ENCODE measurements at places on chromosomes 12 and 14.

DNA sequence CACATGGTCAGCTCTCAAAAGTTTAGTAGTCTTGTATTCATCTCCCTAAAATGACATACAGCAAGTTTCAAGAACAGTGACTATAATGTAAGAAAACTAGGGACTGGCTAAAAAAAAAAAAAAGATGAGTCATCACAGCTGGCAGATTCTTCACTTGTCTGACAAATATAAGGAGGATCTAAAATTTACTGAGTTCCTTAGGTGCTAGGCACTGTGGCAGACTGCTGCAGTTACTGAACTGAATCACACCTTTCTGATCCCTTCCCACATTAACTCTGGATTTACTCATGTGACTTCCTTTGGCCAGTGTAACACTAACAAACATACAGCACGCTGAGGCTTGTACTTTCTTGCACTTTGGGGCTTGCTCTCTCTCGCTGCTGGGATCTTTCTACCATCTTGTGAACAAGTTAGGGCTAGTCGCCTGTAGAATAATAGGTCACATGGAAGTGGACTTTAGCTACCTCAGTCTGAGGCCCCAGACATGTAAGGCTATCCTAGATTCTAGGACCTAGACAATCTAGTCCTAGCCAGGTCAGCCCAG, 32.1 kb downstream of the BAZ1A start:
- no peak for DNase-seq

DNA sequence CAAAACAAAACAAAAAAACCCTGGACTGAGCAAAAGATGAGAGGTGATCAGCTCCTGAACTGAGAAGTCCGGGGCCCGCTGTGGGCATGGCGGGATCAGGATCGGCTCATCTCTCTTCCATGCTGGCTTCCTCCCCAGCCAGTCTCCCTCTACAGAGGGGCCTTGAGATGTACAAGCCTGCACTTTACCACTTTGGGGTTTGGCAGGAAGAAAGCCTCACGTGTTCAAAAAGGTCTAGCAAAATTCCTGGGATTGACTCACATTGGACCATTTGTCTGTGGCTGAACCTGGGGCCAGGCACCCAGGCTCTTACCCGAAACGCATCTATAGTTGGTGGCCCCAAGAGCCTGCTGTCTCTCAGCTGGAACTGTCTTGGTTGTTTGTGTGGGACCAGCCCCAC, 89.0 kb downstream of the SLC24A4 start:
- DNase-seq: no peak

- no peak for DNase-seq
These were observed 173.0 kb downstream of the STXBP6 start for GRCh38 chr14:24876996-24877395.

- no peak for DNase-seq
These were observed 4.2 kb downstream of the SDS start for GRCh38 chr12:113399490-113399889.

DNA sequence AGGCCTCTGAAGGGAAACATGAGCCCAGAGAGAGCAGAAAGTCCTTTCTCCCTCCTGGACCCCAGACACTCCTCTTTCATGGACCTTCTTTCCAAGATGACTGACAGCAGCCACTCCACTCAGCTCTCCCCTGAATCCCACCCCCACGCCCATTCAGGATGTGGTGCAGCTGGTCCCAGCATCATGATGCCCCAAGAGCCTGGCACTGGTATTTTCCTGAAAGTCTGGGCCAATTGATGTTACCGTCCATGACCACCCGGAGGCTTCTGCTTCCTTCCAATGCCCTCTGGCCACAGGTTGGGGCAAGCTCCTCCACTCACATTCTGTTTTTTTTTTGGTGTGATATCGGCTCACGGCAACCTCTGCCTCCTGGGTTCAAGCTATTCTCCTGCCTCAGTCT, 112.6 kb downstream of the CALM1 start:
- no peak for DNase-seq
